ENCODE measurements at places on chromosomes 16 and 17.

DNA sequence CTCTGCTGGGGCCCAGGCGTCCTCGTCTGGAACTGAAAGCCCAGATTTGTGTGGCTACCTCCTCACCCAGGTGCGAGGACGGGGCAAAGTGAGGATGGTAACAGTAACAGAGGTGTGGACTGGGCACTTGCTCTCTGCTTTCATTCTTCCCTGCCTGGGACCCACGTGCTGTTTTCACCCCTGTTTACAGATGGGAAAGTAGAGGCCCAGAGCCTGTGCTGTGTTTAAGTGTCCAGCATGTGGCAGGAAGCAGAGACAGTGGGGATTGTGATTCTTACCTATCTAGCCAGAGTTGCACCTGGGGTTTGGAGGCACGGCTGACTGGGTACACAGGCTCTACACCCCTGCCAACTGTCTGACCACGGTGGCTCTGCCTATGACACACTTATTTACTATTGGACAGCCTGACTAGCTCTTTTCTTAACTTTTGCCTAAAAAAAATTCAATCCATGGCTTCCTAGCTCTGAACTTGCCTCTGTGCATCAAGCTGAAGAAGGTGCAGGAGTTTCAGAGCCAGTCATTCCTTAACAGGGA is 155.4 kb downstream of the CLEC16A start:
- DNase-seq, result no peak

DNA sequence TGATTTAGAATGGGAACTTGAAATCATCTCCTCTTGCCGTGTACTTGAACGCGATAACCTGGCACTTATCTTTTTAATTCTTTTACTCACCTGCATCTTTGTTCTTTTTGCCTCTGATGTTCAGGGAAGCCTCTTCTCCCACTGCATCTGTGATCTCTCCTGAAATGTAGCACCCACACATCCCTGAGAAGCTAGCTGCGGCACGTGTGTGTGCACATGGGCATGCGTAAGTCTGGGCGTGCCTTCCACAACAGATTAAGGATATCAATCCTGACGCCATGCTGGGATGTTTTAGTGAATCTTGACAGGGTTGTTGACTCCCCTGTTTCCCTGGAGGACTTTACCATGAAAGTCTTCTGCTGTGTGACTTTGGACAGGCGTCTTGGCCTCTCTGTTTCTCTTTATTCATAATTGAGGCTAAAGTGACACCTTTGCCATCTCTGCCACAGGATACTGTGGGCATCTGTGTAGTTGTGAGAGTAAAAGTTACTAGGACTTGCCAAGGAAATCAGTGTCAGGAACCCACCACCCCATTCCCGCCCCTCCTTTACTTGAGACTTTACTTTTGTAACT is 20.5 kb downstream of the IL4R start:
- DNase-seq, result no peak

- no peak for DNase-seq
Measured at GRCh38 chr17:47199627-47200324, 9.4 kb upstream of the MYL4 start.

DNA sequence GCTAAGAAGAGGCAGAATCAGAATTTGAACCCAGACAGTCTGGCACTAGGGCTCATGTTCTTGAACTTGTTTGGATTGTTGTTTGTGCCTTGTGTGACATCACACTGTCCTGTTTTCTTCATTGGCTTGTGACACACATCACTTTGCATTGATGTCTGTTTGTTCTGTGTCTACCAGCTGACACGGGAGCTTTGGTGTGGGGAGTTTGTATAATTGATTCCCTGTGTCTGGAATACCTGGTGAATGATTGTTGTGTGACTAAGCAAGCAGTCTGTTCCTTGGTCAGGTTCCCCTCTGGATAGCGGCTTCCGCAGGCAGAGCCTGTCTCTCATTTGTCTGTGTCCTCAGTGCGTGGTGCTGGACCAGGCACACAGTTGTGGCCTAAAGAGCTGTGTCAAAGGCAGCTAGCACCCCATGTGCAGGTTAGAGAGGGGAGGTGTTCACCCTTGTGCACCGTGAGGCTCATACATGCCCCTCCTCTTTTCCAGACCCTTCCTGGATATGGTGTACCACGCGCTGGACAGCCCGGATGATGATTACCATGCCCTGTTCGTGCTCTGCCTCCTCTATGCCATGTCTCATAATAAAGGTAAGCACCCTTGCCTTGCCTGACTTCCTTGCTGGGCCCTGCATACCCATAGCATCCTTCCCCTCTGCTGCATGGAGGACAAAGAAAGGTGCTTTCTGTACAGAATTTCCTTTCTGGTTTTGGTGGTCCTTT is 80.1 kb downstream of the CLEC16A start:
- DNase-seq, result no peak

DNA sequence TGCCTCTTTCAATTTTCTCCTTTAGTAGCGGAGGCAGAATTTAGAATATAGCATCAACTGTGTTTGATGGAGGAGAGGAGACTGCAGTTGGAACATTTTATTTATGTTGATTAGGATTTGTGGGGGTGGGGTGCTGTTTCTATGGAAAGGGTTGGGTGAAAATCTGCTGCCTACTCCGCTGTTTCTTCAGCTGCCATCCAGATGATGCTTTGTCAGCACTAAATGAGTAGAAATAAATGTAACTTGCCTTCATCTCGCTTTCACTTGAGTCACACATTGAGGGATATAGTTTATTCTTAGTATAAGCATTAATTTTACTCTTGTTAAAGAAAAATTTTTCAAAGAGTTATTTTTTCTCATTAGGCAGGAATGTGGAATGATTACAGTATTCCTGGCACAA is 42.1 kb downstream of the ABHD15 start:
- no peak for DNase-seq

GRCh38 chr17:33922971-33923370 is 332.1 kb upstream of the CCL2 start:
- no peak for DNase-seq

DNA sequence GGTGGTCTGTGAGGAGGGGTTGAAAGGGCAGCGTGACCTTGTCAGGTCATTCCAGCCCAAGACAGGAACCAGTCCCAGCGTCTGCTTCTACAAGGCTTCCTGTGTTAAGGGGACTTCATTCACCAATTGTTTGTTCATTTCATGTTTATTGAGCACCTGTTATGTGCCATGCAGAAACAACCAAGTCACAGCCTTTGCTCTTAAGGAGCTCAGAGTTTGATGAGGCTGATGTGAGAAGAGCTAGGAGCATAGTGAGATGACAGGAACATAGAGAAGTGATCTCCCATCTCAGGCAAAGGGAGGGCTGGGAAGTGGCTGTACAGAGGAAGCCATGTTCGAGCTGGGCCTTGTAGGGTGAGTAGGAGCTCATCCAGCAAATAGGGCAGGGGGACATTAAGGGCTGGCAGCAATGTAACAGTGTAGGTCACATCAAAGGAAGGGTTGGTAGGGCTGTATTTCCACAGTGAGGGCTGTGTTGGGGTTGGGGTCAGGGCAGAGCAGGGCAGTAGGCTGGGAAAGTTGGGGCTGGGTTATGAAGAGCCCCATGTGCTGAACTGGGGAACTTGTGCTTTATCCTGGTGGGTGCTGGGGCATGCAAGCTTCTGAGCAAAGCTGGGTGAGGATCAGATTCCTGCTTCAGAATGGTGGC is 79.8 kb downstream of the ARHGAP23 start:
- no peak for DNase-seq

- DNase-seq, result no peak
Measured at GRCh38 chr16:11913425-11914079, 2.2 kb downstream of the GSPT1 start.

GRCh38 chr17:57463103-57463885 is 207.0 kb downstream of the MSI2 start:
- no peak for DNase-seq
